ENCODE measurements at places on chromosomes 11 and 22.

DNA sequence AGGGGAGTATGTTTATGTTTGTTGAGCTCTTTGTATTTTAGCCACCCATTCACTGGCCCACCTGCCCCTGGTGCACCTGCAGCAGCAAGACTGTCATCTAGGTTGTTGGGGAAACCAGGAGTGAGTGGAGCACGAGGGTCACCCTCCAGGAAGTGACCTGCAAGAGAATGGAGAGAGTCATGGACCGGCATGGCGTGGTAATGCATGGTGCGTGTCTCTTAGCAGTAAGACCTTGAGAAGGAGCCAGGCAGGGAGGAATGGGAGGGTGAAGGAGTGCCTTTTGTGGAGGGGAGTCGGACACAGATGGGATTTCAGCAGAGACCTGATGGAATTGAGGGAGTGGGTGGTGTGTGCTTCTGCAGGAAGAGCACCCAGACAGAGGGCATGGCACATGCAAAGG, 37.9 kb downstream of the KCNQ1 start:
- no peak for DNase-seq

- DNase-seq, result no peak
Observed at GRCh38 chr11:18312663-18313420, 9.1 kb downstream of the HPS5 start.

- DNase-seq, result no peak
Observed at GRCh38 chr11:34653031-34653430, 32.1 kb downstream of the EHF start.

DNA sequence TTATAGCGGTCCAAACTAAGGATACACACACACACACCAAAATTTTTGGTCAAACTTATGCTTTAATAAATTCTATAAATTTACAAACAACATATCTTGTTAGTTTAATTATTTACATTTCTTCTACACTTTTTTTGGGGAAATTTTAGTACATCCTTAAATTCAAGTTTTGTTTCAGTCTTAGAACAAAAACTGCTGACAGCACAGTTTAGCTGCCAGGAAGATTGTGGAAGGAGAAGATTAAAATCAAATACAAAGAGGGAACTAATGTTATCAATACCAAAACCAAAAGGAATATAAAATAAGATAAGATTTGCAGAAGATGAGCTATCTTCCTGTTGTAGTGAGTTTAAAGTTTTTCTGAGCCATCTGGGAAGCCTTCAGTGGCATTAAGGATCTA, 368.8 kb downstream of the AASDHPPT start:
- DNase-seq, result no peak

Data from activated T-cell treated with anti-CD3 and anti-CD28 coated beads, Interleukin-2, amount 50 U/mL, for 72 hours (primary cell).